Activated CD4-positive, alpha-beta T cell treated with anti-CD3 and anti-CD28 coated beads, Interleukin-2, amount 10 ng/mL, durations not matched to agents 7 days and 5 days (primary cell): ENCODE measurements at places on chromosomes 11 and 22. TPM values are rescaled to one million over a fixed set of nuclear protein-coding genes. Genes with fewer than 3 reads are reported as not detected.

Gene WBP2NL
- 1.5 TPM for total RNA-seq

Gene B3GAT1
- 1.4 TPM for total RNA-seq

Gene OR8D4
- not detected for total RNA-seq

Gene OVOL1
- not detected for total RNA-seq

Gene INCENP
- total RNA-seq, result 200 TPM

Gene SYCE3
- total RNA-seq, result not detected

Gene CALCA
- total RNA-seq, result not detected

Gene OR4A16
- total RNA-seq, result not detected

Gene CYTH4
- total RNA-seq, result 106 TPM

Gene OR51E2
- not detected for total RNA-seq

GRCh38 chr11:123265951-123266350 lies 70.9 kb upstream of the CLMP start:
- no peak overlapping the region for H3K4me3 ChIP-seq
- H3K27me3 ChIP-seq, result peaks cover 22% of the 10 kb centered on the region
- no peaks in the 10 kb centered on the region for H3K36me3 ChIP-seq
- H3K4me1 ChIP-seq, result peaks cover 28% of the 10 kb centered on the region

DNA sequence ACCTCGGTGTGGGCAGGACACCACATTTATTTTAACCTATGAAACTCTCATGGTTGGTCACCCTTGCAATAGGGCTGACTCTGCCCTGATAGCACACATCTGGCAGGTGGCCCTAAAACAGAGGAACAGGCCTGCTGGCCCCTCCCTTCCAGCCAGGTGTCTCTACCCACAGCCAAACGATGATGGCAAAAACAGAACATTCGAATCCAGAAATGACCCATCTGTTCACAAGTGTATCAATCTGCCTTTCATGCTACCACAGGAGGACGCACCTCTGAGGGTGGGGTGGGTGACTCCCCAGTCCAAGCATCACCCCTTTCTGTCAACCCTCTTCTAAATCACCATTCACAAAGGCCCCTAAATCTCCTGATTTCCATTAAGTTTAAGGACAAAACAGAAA lies 118.1 kb downstream of the ETS1 start:
- peaks cover 97% of the 10 kb centered on the region for H3K4me1 ChIP-seq
- DNase-seq, result no peak
- H3K27ac ChIP-seq, result peak overlapping the region; percentile 91

DNA sequence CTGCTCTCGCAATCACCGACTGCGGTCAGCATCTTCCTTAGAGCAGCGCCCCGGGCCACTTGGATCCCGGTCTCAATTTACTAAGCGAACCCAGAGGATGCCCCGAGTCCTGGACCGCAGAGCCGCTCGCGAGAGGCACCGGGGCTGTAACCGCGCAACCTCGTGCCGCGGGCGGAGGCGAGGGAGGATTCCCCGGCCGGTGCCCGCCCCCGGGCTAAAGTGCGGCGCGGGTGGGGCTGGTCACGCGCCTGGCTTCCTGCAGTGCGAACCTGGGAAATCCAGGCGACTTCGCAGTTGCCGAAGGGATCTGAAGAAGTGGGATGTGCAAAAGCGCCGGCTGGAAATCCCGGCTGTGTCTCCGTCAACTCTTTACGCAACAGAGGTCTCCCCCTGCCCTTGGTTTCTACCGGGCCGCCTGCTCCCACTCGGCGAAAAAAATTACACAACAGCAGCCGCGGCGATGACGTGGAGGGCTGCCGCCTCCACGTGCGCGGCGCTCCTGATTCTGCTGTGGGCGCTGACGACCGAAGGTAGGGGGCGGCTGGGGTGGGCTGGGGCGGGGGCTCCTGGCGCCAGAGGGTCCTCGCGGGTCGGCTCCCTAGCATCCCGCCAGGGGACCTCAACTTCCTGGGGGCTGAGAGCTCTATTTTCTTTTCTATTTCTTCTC lies at the start of gene NCR3LG1:
TSS of gene NCR3LG1 (plus strand) at position 291 of the 667 bp plus-strand sequence. CDS start at position 461, 170 bp downstream.
- peak; percentile 44 for DNase-seq
- H3K27ac ChIP-seq, result peak within 1 kb of the TSS; percentile 82
- H3K36me3 ChIP-seq, result peaks cover 7% of the 10 kb centered on the region
- H3K27me3 ChIP-seq, result peaks cover 31% of the 10 kb centered on the region
- H3K4me3 ChIP-seq, result peak within 1 kb of the TSS; percentile 69

DNA sequence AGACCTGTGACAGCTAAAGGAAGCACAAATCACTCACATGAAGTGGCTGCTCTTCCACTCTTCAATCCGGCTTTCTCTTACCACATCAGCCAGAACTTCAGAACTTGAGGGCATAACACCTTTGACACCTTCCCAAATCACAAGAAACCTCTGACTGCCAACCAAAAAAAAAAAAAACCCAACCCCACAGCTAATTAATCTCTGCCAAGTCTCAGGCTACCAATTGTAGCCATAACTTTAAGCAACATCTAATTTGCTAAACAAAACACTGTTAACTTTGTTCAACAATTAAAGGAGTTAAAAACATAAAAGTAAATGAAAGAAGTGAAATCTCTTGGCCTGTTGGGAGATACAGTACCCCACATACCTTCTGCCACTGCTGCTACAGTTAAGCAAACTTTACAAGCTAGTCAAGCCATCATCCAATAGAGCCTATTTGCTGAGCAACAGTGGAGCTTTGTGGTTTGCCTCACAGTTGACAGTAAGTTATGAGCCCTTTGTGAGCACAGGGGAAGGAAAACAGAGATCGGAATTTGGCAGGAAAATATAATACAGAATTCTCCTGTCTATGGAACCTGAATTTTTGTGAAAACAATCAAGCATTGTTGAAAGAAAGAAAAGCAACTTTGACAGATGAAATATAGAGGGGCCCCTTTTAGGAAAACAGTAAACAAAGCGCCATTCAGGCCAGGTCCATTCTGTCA lies at the start of gene SOX6:
TSS of gene SOX6 (minus strand) at position 490 of the 704 bp plus-strand sequence. CDS start 15,298 bp downstream, outside the sequence.
- no peak within 1 kb of the TSS for H3K27ac ChIP-seq
- H3K36me3 ChIP-seq, result no peaks in the 10 kb centered on the region
- H3K27me3 ChIP-seq, result no peaks in the 10 kb centered on the region
- DNase-seq, result no peak
- H3K4me1 ChIP-seq, result no peaks in the 10 kb centered on the region
- no peak within 1 kb of the TSS for H3K4me3 ChIP-seq

DNA sequence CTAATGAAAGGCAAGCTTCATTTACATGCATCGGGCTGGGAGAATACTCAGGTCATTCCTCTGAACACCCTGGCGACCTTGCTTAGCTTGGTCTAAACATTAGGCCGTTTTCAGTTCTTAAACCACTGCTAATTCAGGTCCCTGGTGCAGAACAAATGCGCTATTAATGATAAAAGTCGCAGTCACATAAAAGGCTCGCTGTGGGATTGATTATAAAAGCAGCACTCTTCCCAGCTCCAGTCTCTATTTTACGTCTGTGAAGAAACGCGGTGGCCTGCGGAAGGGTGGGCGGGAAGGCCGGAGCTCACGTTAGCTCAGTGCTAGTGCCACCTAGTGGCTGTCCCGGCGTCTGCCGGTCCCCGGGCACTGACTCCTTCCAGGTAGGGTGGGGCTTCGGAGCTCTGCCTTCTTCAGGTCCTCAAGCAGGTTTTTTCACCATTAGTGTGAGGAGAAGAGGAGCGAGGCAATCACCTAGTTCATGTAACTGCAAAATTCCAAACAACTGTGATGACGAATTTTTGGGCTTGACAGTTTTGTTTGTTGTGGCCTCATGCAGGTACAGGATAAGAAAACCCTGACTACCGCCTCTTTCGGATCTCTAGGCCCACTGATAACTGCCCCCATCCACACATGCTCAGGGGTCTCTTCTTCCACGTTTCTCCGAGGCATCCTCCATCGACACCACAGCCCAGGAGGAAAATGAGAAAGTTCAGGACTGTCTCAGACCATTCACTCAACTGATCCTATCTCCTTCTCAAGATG lies 66.5 kb upstream of the CLMP start:
- H3K36me3 ChIP-seq, result peaks cover 3% of the 10 kb centered on the region
- peak; percentile 75 for DNase-seq
- no peak overlapping the region for H3K27ac ChIP-seq
- peaks cover 19% of the 10 kb centered on the region for H3K4me1 ChIP-seq

DNA sequence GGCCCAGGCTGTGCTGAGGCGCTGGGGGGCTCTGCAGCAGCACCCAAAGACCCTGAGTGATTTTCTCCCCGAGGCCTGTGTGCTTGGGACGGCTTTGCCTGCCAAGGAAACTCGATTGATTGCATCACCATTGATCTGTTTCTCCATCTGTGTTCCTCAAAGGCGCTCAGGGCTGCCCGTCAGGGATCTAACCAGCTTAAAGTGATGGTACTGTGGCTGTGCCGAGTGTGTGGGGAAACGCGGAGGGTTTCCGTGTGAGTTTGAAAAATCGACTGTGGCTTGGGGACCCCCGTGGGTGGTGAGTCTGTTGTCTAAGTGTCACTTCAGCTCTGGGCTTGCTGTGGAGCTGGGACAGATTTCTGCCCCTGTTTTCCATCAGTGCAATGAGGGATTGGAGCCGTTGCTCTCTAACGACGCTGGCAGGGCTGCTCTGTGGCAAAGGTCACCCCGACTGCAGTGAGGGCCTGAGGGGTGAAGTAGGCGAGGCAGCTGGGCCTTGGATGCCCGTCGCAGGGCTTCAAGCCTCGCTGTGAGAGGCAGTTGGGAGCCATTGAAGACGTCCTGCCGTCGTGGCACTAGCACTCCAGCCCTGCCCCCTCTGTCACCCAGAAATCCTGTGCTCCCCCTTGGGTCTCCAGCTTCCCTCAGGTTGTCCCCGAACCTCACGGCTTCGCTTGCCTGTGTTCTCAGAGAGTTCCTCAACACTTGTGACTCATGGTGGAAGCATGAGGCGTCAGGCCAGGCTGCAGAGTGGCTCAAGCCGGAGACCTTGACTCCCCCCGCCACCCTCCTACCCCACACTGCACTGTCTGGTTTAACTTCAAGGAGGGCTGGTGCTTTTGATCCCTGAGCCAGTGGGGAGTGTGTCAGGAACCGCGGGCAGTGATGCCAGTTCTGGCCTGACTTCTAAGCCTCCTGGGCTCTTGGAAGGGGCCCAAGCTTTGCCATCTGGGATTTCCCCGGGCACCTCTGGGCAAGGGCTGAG lies 21.8 kb downstream of the CACNA1I start:
- H3K4me1 ChIP-seq, result peaks cover 6% of the 10 kb centered on the region
- no peak overlapping the region for H3K4me3 ChIP-seq
- DNase-seq, result no peak
- H3K36me3 ChIP-seq, result no peaks in the 10 kb centered on the region
- H3K27me3 ChIP-seq, result peaks cover 8% of the 10 kb centered on the region

GRCh38 chr11:44017443-44018126 lies 30.2 kb upstream of the ACCSL start:
- peaks cover 26% of the 10 kb centered on the region for H3K27me3 ChIP-seq
- no peak overlapping the region for H3K4me3 ChIP-seq
- no peaks in the 10 kb centered on the region for H3K4me1 ChIP-seq
- no peak overlapping the region for H3K27ac ChIP-seq
- H3K36me3 ChIP-seq, result no peaks in the 10 kb centered on the region
- no peak for DNase-seq

- no peaks in the 10 kb centered on the region for H3K36me3 ChIP-seq
- H3K4me3 ChIP-seq, result no peak overlapping the region
- H3K27me3 ChIP-seq, result no peaks in the 10 kb centered on the region
- H3K4me1 ChIP-seq, result peaks cover 15% of the 10 kb centered on the region
- no peak for DNase-seq
- H3K27ac ChIP-seq, result no peak overlapping the region
These were observed 40.5 kb downstream of the GRAMD4 start for GRCh38 chr22:46660604-46661201.

GRCh38 chr22:40855979-40856512 lies 393 bp downstream of the ST13 start:
- peak overlapping the region; percentile 100 for H3K27ac ChIP-seq
- no peaks in the 10 kb centered on the region for H3K27me3 ChIP-seq
- peak; percentile 41 for DNase-seq
- H3K36me3 ChIP-seq, result peaks cover 12% of the 10 kb centered on the region
- peaks cover 56% of the 10 kb centered on the region for H3K4me1 ChIP-seq
- peak overlapping the region; percentile 98 for H3K4me3 ChIP-seq

DNA sequence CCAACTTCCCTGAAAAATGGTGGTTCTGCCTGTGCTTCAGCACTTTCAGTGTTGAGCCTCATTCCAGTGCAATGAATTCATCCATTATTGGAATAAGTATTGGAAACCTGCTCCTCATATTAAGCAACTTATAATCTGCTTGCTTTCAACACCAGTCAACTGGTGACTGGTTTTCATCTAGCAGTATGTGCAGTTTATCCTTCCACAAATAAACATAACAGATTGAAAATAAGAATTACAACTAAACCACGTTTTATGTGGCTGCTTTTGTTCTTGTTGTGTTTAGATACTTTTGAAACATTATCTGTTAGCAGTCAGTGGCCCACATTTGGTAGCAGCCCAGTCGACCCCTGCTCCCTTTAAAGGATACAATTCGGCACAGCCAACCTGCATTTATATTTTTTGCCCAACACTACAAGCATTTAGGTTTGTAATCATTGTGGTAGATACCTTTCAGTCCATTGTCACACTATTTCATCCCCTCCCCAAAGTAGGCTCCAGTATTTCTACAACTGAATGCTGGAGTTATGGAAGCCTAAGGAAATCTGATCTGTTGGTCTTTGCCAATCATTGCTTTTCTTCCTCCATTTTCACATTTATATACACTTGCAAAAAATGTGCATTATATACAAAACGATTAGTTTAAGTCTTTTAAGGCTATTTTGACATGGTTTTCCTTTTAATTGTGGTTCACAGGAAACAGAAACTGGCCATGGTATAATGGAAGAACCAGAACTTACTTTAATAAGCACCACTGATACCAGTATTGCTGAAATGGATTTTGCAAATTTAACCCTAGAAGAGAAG lies 13.1 kb downstream of the TAF1D start:
- peaks cover 66% of the 10 kb centered on the region for H3K36me3 ChIP-seq
- no peak for DNase-seq
- H3K27ac ChIP-seq, result no peak overlapping the region
- H3K27me3 ChIP-seq, result no peaks in the 10 kb centered on the region
- peaks cover 21% of the 10 kb centered on the region for H3K4me1 ChIP-seq

DNA sequence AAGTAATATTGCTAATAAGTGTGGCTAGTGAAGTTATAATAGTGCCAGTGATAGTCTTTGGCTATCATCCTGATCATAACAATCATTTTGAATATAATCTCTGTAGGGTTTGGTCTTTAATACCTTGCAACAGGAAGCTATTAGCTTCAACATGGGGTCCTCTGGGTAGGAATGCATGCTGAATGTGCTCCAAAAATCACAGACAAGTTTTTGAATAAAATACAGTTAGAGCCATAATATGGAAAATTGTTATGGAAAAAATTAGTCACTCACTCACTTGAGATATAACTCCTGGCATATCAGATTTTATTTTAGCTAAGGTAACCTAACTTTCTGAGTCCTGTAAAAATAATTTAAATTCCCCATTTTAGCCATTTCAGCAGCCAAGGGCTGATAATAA lies 95.4 kb upstream of the MTMR2 start:
- no peak overlapping the region for H3K27ac ChIP-seq
- H3K36me3 ChIP-seq, result peaks cover 11% of the 10 kb centered on the region
- H3K4me3 ChIP-seq, result no peak overlapping the region

GRCh38 chr11:12478743-12479142 lies 101.4 kb downstream of the PARVA start:
- no peak overlapping the region for H3K4me3 ChIP-seq
- H3K36me3 ChIP-seq, result no peaks in the 10 kb centered on the region
- no peak for DNase-seq
- H3K4me1 ChIP-seq, result no peaks in the 10 kb centered on the region
- no peaks in the 10 kb centered on the region for H3K27me3 ChIP-seq
